ENCODE measurements at places on chromosomes 3 and 15.

DNA sequence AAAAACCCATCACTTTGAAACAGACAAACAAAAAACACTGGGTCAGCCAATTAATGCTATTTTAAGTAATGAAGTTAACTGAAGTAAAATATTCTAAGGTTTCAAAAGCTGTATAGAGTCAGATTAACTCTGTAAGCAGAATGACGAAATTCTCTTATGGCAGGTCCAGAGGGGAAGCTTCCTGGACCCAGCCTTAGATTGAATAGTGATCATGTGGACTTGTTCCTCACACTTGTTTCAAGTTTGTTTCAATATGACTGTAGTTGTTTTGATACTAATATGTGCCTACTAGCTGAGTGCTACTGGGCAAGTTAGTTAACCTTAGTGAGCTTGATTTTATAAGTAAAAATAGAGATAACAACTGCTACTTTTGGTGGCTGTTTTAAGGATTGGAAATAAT, 32.6 kb downstream of the PLS1 start:
- DNase-seq, result no peak

DNA sequence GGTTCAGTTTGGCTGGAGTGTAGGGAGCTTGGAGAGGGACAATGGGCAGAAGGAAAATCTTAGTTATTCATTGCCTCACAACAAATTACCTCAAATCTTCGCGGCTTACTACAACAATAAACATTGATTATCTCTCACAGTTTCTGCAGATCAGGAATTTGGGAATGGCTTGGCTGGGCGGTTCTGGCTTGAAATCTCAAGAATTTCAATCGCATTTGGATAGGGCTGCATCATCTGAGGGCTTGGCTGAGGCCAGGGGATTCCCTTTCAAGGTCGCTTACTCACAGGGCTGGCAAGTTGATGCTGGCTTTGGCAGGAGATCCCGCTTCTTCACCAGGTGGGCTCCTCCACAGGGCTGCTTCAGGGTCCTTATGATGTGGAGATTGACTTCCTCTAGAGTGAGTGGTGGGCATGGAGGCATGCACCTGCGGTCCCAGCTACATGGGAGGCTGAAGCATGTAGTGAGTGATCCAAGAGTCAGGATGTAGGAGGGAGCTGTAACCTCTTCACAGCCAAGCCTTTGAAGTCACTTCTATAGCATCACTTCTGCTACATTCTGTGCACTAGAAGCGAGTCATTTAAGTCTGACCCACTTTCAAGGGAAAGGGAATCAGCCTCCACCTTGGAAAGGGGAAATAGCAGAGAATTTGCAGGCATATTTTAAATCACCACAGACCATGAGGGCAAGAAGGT, 63.1 kb downstream of the CDC25A start:
- peak; percentile 41 for DNase-seq

- peak; percentile 34 for DNase-seq
Observed at GRCh38 chr3:15051531-15051930, 13.6 kb downstream of the MRPS25 start.

- peak; percentile 8 for DNase-seq
Observed at GRCh38 chr3:45441584-45442310, 53.4 kb downstream of the LARS2 start.

DNA sequence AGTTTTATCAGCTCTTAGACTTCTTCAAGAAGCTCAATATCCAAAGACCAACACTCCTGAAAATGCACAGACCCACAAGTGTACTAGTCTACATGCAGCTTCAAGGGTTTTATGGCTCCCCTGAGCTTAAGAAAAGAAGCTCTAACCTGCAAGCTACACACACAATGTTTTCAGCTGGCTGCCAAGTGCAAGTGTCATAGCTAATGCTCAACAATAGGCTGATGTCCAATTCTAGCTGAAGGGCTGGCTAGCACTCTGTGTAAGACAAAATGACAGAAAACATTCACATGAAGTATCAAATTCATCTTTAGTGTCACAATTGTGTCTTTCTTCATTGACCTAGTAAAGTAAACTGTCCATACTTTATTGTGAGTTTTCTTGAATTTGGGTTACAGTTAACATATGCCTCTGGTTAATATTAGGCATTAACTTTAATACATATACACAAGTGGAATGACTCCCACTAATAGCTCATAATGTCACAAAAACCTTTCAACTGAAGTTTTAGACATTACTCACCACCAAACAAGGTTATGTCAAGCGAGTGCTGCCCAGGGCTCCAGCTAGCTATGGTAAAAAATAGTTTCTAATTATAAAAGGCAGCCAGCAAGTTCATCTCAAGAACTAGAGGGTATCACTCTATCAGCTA, 15.1 kb downstream of the ABI3BP start:
- DNase-seq, result peak; percentile 47

Measured in fibroblast of skin of scalp (primary cell).